ENCODE measurements at places on chromosomes 1 and 21. TPM values are rescaled to one million over a fixed set of nuclear protein-coding genes. Genes with fewer than 3 reads are reported as not detected.

The PLA2G2A gene
- total RNA-seq: not detected

The PLA2G5 gene
- total RNA-seq: 1.8 TPM

The CCT8 gene
- 179 TPM for total RNA-seq

The PLA2G2D gene
- total RNA-seq: not detected

The FAM72A gene
- 3.0 TPM for total RNA-seq

The STUM gene
- total RNA-seq: 15.5 TPM

The MMEL1 gene
- total RNA-seq: 4.6 TPM

The FMO5 gene
- 1.4 TPM for total RNA-seq

Data from diencephalon (tissue), 1 donor.